Stimulated activated naive CD4-positive, alpha-beta T cell (primary cell): ENCODE measurements at places on chromosomes 2 and 18.

DNA sequence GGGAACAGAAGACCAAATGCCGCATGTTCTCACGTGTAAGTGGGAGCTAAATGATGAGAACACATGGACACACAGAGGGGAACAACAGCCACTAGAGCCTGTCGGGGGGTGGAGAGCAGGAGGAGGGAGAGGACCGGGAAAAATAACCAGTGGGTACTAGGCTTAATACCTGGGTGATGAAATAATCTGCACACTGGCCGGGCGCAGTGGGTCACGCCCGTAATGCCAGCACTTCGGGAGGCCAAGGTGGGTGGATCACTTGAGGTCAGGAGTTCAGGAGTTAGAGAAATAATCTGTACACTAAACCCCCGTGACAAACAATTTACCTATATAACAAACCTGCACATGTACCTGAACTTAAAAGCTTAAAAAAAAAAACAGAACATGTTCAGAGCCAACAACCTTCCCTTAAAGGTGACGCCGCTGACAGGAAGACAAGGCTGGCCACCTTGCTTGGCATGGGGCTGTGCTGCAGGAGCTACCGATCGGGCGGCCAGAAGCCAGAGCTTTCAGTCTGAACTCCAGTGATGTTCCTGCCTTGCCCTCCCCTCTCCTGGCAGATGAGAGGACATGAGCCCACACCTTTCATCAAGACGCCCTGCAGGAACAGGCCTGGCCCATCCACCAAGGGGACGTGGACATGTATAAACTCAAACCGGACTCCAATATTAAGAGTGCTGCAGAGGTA, 11.2 kb downstream of the SLC66A2 start:
- DNase-seq, result no peak

GRCh38 chr2:99850084-99850710, 292.2 kb downstream of the AFF3 start:
- no peak for DNase-seq

- DNase-seq, result no peak
Observed at GRCh38 chr2:60317034-60317386, 236.4 kb downstream of the BCL11A start.

GRCh38 chr18:43414006-43414405, 136.7 kb upstream of the SYT4 start:
- no peak for DNase-seq

DNA sequence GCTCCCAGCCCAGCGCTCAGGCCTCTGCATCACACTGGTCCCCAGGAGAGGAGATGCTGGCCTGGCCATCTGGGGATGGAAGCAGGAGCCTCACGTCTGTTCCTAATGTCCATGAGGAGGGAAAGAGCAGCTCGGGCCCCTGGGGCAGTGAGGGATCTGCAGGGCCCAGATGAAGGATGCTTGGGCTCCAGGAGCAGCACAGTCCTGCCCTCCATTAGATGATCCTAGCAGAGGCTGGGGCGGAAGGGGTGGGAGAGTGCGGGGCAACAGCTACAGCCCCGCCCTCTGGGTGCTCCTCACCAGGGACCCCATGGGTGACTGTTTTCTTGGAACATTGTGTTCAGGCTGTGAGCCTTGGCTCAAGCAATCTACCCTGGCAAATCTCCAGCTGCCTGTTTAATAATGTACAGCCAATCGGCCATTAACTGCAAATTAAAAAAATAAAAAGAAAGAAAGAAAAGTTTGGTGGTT, 49.7 kb downstream of the TNS1 start:
- no peak for DNase-seq

GRCh38 chr2:54897420-54898310, 152.6 kb downstream of the RTN4 start:
- no peak for DNase-seq

GRCh38 chr2:28084564-28084963, 194.0 kb downstream of the BABAM2 start:
- no peak for DNase-seq

- no peak for DNase-seq
Observed at GRCh38 chr18:29153091-29153490, 976.2 kb upstream of the CDH2 start.

DNA sequence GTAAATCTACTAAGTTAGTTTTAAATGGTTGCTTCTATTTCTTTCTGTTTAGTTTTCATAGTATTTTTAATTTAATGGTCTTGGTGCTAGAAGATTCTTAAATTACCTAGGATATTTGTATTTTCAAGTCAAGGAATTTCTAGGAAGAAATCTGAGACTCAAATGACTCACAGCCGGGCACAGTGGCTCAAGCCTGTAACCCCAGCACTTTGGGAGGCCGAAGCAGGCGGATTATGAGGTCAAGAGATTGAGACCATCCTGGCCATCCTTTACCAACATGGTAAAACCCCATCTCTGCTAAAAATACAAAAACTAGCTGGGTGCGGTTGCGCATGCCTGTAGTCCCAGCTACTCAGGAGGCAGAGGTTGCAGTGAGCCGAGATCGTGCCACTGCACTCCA, 95.5 kb downstream of the C2orf74 start:
- no peak for DNase-seq

DNA sequence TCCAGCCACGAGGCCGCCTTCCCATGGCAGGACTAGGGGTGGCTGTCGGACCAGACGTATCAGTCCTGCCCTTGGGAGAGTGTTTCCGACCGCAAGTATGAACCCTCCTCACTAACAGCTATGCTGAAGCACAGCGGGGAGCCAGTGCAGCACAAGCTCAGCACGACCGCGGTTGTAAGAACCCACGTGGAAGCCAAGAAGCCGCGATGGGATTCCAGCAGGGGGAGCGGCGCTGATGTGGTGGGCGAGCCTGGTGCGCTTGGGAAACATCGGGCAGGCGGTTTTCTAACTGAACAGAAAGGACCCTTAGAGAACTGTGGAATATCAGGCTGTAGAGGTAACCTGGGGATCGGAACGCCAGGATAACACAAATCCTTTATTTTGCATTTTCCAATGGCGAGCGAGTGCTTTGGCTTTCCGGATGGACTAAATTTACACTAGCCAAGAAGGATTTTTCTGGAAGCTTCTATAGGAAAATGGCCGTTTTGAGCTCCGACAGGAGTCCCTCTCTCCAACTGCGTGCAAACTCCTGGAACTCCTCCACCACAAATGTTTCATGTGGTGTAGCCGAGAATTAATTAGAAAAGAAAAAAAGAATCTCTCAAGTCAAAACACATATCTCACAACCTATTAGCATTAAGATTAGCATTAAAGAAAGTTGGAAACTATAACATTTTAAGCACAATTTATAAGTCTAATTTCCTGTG, 132.0 kb upstream of the MYCN start:
- DNase-seq, result no peak

- no peak for DNase-seq
Observed at GRCh38 chr18:44826418-44827259, 146.0 kb downstream of the SETBP1 start.

DNA sequence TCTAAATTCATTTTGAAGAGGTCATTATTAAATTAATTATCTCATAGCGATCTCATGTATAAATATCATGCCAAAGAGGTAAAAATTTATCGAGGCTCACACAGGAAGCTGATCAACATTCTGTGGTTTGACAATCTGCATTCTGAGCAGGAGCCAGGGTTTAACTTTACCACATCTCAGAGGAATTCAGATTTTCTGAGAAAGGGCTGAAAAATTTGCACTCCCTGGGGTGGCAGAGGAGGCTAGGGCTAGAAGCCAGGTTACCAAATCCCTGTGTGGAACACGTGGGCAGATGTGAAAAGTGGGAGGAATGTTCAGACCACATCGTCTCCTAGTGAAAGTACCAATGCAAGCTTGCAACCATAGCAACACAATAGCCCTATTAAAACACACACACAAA, 63.5 kb upstream of the CTLA4 start:
- DNase-seq, result peak; percentile 48

DNA sequence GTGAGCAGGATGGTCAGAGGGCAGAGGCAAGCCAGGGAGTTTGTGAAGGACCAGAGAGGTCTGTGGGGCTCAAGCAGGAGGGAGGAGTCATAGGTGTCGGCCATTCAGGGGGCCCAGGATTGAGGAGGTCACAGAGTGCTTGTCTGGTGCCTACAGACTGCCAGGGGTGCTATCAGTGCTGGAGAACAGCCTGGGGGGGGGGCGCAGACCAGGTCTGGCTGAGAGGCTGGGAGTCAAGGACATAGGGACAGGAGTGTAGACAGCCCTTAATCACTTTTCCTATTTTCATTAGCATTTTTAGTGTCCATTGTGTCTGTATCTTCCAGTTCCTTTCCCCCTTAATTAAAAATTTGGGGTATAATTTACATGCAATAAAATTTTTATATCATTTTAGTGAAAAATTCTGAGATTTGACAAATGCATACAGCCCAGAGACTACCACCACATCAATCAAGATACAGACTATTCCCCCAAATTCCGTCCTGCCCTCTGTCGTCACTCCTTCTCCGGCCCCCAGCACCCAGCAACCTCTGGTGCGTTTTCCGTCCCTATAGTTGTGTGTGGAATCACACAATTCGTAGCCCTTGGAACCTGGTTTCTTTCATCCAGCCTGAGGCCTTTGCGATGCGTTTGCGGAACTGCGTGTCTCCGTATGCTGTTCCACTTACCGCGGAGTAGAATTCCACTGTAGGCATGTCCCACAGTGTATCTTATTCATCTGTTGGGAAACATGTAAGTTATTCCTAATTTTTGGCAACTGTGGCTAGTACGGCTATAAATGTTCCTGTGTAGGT, 6.2 kb downstream of the ZAP70 start:
- no peak for DNase-seq

- no peak for DNase-seq
Observed at GRCh38 chr2:227906991-227907390, 35.6 kb downstream of the DAW1 start.

DNA sequence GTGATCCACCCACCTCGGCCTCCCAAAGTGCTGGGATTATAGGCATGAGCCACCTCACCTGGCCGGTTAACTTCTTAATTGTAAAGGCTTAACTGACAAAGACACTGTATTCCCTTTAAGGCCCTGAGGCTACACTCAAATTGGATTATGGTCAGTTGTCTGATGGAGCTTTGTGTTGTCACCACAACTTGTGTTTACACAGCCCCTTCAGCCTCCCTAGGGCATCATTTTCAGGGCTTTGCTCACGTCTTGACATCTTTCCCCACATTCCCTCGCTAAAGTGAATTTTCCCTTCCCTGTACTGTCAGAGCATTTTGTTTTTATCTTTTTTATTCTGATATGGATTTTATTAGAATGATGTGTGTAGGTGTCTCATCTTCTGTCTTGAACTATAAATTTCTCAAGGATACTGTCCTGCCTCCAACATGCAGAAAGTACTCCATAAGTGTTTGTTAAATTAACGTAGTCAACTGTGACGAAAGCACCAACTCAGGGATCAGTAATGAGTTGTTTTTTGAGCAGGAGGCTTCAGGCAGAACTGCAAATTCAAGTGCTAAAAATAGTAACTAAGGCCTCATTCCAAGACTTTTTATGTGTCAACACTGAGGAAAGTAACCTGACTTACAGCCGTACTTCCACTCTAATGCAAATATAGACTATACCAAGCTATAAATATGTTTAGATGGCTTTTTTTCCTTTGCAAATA, 77.1 kb upstream of the NARS1 start:
- DNase-seq, result no peak

DNA sequence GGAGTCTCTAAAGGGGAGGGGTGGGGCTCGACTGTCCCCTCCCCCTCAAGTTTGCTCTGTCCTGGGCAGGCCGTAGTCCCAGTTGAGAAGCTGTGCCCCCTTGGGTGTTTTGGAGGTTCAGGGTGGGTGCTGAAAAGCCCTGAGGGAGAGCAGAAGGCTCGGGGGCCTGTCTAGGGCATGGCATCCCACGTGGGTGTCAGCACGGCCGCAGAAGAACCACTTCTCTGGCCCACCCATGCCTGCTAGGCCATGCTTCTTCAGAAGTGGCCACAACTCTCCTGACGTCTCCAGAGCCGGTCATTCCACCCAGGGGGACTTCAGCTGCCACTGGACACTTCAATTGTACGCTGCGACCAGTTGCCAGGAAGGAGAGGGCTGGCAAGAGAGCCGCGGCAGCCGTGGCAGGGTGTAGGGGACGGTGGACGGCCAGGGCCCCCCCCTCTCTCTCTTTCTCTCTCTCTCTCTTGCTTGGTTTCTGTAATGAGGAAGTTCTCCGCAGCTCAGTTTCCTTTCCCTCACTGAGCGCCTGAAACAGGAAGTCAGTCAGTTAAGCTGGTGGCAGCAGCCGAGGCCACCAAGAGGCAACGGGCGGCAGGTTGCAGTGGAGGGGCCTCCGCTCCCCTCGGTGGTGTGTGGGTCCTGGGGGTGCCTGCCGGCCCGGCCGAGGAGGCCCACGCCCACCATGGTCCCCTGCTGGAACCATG, at the start of gene INPP5D:
Gene INPP5D (plus strand): TSS at position 546 of the 704 bp plus-strand sequence. CDS start 137 bp downstream, at position 683.
- DNase-seq, result peak; percentile 79
